ENCODE measurements at places on chromosomes 1 and 21.

DNA sequence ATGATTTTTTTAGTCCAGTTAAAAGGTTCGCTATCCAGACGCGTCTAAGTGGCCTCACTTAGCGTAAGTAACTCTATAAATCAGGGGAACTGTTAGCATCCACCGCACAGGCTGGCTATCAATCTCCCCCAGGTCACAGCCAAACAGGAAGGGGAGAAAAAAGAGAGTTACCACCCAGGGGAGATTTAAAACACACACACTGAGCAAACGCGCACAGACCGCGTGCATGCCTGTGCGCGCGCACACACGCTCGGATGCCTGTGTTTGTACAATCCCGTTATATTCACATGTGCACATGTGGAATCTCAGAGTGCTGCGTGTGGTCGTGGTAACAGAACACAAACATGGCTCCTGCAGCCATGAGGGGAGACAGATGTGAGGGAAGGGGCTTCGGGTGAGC, 125.4 kb downstream of the CASZ1 start:
- no peak for DNase-seq

GRCh38 chr1:79215311-79215710, 208.8 kb upstream of the ADGRL4 start:
- DNase-seq, result no peak

DNA sequence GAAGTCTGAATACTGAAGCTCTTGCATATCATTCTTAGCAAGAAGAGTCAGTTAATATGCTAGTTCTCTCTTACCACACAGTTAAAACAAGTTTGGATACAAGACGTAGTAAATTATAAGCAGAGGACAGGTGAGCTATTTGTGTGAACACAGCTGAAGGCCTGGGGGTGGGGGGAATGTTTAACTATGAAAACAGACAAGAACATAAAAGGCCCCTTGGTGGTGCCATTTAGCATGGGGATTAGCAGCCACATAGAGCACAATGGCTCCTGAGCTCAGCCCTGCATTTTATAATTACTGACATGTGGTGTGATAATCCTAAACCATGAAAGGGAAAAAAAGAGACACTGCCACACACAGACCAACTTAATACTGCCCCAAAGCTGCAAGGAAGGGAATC, 94.8 kb downstream of the TGFBR3 start:
- no peak for DNase-seq

DNA sequence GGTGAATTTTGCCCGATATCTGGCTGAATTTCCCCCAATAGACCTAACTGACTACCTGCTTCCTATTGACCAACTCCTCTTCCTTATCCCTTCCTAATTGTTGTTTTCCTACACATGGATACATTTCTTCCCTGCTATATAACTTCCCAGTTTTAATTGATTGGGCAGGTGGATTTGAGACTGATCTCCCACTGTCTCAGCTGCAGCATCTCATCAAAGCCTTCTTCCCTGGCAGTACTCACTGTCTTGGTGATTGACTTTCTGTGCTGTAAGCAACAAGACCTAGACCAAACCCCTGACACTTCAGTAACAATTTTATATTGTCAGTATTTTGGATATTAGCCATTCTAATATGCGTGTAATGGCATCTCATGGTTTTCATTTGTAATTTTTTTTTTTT, 11.3 kb upstream of the PLA2G2A start:
- DNase-seq, result no peak

GRCh38 chr1:186819126-186819525, 9.6 kb upstream of the PLA2G4A start:
- DNase-seq, result no peak

GRCh38 chr1:155004352-155005075, 1.9 kb downstream of the ZBTB7B start:
- no peak for DNase-seq

DNA sequence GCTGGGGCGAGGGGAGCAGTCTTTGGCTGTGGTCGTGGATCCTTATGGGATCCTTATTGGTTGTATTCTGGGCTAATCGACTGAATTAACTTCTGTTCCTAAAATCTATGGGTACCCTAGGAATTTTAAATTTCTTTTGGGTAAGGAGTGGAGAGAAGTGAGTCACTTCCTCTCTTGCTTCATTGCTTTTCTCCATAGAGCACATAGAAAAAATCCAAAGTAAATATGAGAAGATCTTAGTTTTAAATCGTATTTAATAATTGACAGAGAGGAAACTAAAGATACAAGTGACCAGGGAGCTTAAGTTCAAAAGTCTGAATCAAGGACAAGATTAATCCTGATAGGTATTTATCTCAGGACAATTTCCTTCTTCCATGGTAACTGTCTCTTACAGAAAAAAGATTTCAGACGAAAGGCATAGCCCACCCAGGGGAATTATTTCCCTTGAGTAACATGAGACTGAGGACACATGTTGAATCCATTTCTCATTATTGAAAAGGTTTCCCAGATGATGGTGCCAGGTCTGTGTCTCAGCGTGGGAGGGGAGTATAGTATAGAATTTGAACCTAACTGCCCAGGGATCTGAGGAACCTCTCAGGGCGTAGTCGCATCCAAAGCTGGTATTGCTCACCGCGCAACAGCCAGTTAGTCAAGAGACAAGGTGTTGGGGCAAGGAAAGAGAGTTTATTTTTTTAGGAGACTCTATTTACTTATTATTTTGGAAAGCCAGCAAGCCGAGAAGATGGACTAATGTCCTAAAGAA, 28.7 kb upstream of the FASLG start:
- DNase-seq, result no peak

GRCh38 chr1:228394571-228395394, 11.9 kb downstream of the TRIM11 start:
- DNase-seq, result no peak

- no peak for DNase-seq
These were observed 704 bp downstream of the CAPZA1 start for GRCh38 chr1:112620377-112620695.

DNA sequence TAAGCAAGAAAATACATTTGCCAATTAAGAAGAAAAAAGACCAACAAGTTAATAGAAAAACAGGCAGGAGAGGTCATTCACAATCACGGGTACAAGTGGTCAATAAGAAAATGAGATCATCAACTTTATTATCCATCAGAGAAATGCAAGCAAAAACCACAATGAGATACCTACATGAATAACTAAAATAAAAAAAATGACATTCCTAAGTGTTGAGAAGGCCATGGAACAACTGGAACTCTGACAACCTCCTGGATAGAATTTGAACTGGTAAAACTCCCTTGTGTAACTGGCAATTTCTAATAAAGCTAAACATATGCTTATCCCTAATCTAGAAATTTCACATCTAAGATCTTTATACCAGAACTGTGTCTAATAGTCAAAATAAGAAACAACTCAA, 135.4 kb upstream of the BACE2 start:
- DNase-seq, result no peak

DNA sequence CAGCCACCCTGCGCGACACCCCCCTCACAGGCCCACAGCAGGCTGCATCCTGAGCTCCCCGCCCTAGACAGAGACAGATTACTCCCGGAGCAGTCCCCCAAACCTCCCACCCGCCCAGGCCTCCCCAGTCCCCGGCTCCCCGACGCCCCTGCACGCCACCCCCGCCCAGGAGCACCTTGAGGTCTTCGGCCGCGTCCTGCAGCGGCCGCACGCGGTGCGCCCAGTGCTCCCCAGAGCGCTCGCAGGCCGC, 731 bp downstream of the TRIM11 start:
- DNase-seq, result no peak

DNA sequence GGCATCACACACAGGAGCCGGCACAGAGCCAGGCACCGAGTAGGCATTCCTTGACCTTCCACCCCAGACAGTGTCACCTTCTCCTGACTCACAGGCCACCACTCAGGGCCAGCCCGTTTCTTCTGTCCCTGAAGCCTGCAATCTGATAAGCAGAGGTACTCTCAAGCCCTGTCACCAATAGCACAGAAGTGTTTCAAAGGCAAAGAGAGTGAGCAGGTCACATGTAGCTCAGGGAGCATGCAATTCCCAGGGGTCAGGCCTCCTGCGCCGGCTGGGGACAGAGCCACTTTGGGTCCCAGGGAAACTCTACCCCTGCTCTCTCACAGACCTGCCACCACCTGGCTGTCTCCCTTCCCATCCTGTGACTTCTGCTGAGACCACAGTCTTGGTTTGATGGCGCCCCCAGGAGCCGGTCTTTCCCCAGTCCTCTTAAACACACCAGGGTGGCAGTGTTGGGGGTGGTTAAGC, 13.2 kb downstream of the CAPN9 start:
- DNase-seq, result no peak

- no peak for DNase-seq
These were observed 1.1 kb downstream of the RNF187 start for GRCh38 chr1:228488125-228488817.

DNA sequence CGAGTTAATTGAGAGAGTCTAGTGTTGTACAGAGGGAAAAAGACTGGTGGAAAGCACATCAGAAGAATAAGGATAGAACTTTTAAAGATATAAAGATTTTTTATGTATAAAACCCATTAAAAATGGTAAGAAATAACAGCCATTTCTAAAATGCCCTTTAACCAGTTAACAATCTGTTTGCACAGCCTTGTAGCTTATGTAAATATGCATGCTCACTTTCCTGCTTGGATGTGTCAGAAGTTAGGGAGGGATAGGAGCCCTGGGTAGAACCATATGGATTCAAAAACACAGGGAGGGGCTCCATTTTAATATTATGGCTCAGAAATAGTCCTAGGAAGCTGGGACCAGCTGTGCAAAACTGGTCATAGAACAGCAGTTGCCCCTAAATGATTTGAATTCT, 4.5 kb upstream of the EDEM3 start:
- no peak for DNase-seq

GRCh38 chr1:68015369-68015768, 35.1 kb downstream of the DIRAS3 start:
- no peak for DNase-seq

DNA sequence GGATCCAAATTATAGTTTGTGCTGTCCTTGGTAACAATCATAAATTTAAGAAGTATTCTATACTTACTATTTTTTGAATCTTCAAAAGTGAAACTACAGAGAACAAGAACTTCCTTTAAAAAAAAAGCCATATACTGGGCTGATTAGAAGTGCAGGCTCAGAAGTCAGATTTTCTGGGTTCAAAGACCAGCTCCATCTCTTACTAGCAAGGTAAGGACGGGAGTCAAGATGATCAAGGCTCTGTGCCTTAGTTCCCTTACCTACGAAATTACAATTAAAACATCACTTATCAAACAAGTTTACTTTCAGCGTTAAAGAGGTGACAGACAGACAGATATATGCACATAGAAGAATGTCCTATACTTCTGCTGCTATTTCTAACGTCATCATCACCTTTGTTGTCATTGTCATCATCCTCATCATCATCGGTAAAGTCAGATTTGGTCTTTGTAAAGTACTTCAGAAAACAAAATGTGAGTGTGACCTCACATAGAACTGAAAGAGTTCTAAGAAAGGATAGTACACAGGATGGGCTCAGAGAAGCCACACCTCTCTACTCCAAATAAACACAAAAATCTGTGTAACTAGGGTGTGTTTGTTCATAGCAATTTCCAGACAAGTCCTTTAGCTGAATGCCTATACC, 178.7 kb downstream of the VAV3 start:
- no peak for DNase-seq

- no peak for DNase-seq
These were observed 40.7 kb downstream of the WDR3 start for GRCh38 chr1:117970252-117970651.

- DNase-seq, result no peak
These were observed 1493.7 kb downstream of the AMY1C start for GRCh38 chr1:105243411-105243810.

DNA sequence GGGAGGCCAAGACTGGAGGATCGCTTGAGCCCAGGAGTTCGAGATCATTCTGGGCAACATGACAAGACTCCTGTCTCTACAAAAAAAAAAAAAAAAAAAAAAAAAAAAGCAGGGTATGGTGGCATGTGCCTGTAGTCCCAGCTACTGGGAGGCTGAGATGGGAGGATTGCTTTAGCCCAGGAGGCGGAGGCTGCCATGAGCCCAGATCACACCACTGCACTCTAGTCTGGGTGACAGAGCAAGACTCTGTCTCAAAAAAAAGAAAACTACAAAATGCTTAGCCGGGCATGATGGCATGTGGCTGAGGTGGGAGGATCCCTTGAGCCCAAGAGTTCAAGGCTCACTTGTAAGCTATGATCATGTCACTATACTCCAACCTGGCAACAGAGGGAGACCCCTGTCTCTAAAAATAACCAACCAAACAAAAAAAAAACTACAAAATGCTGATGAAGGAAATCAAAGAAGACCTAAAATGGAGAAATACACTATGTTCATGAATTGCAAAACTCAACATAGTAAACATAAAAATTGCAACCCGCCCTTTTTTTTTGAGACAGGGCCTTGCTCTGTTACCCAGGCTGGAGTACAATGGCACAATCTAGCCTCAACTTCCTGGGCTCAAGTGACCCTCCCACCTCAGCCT, 20.4 kb downstream of the SHISAL2A start:
- no peak for DNase-seq

DNA sequence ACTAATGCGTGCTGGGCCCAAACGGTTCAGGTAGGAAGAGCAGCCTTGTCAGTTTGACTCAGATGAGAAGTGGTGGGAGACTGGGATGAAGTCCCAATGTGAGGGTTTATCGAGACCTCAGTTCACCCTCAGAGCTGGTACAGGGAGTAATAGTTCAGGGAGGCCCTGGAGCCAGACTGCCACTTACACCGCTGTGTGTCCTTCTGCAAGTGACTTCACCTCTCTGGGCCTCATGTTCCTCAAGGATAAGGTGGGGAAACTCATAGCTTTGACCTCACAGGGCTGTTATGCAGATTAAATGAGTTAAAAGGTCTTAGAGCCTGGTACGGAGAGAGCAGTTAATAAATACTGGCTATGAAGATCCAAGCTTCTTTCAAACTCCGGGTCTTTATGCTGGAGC, 219.9 kb downstream of the TRABD2B start:
- DNase-seq, result no peak

GRCh38 chr1:175804561-175804960, 61.2 kb upstream of the TNR start:
- no peak for DNase-seq

GRCh38 chr1:111203681-111204200, 3.3 kb upstream of the DENND2D start:
- DNase-seq, result peak; percentile 85

GRCh38 chr21:42120101-42120902, 49.2 kb downstream of the UMODL1 start:
- no peak for DNase-seq

- no peak for DNase-seq
These were observed 2.1 kb downstream of the MXRA8 start for GRCh38 chr1:1356166-1356795.

- no peak for DNase-seq
These were observed 126.2 kb upstream of the CD34 start for GRCh38 chr1:208036918-208037766.

- DNase-seq, result no peak
These were observed 78.1 kb upstream of the B3GALT2 start for GRCh38 chr1:193264313-193265065.

DNA sequence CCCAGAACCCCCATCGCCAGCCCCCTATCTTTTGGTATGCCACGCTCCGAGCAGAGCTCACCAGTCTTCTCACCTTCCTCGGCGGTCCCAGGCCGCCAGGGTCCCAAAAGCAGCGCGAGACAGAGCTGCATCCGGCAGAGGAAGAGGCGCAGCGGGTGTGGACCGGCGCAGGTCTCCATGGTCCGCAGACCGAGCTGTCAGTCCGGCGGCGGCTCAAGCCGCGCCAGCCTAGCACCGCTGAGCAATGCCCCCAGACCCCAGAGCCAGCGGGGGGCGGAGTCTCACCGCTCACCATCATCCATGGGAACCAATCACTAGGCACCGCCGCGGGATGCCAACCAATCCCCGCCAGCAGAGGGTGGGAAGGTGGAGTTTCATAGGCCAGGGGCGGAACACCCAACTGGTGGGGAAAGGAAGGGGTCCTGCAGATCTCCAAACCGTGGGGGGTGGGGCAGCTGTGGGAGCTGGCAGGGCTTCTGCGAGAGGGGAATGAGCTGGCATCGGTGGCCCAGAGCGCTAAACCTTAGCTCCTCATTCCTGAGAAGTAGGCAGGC, at the start of gene EPHA10:
Gene EPHA10 (minus strand): TSS at position 233 of the 554 bp plus-strand sequence. CDS start 54 bp downstream, at position 179.
- no peak for DNase-seq
